ENCODE measurements at places on chromosomes 2 and 18.

DNA sequence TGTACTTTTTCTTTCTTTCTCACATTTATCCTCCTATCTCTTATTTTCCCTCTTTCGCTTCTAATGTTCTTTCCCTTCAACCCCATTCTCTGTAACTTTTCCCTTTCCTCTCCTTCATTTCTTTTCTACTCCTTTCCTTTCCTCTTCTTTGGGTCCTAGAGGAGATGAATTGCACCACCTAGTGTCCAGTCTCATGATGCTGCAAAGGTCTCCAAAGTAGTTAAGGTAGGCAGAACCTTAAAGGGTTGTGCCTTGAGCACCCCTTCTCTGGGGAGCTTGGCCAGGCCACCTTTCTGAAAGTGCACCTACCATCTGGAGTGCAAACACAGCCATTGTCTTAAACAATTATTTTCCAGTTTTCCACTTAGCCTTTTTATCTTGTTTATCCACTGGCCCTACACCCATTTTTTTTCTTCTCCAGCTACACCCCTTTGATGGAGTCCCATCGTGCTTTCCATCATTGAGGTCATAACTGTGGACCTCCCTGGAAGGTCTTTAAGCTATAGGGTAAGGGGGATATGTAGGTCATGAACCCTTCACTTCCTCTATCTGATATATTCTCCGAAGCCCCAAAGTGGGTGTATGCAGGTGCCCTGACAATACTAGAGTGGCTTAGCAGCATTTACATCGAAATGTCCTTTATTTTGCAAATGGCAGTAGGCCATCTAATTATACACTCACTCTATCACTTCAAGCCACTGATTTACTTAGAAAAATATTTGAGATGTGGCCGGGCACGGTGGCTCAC is 155.9 kb downstream of the ESCO1 start:
- peak; percentile 48 for DNase-seq

GRCh38 chr2:224807153-224807964 is 91.2 kb upstream of the CCDC195 start:
- DNase-seq = peak; percentile 73

GRCh38 chr2:118686346-118686745 is 161.1 kb downstream of the EN1 start:
- DNase-seq = peak; percentile 71

DNA sequence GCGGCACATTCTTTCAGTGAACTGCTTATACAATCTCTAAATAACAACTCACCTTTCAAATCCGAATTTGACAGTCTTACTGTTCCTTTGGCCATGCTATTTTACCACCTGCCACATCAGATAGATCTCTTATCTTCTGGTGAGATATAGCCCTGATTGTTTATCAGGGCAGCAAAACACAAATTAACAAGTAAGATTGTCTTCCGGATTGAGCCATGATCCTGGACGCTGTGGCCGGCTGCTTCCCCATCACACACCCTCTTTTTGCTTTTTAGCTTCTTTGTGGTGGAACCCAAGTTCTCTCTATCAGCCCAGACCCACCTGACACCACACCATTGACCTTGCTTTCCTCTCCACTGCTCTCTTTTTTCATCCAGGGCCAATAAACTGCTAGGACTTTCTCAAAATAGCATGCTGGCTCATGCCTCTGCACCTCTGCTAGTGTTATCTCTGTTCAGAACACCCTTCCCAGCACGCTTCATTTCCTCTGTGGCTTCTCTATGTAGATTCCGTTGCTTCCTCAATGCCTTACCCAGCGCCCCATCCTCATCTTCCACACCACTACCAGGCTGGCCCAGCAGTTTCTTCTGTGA is 111.8 kb upstream of the CNTNAP5 start:
- no peak for DNase-seq

DNA sequence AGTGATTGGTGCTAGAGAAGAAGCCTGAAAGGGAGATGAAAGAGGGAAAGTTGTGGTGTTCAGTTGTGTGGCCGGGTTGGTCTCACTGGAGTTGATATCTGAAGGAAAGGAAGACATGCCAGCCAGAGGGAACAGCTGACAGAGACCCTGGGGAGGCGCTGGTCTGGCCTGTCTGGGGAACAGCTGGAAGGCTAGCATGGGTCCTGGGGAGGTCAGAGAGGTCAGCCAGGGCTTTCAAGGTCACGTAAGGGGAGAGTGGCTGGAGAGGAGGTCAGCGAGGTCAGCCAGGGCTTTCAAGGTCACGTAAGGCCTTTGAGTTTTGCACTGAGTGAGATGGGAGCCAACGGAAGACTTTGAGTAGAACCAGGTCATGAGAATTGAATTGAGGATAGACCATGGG is 11.0 kb downstream of the DYSF start:
- DNase-seq = no peak

DNA sequence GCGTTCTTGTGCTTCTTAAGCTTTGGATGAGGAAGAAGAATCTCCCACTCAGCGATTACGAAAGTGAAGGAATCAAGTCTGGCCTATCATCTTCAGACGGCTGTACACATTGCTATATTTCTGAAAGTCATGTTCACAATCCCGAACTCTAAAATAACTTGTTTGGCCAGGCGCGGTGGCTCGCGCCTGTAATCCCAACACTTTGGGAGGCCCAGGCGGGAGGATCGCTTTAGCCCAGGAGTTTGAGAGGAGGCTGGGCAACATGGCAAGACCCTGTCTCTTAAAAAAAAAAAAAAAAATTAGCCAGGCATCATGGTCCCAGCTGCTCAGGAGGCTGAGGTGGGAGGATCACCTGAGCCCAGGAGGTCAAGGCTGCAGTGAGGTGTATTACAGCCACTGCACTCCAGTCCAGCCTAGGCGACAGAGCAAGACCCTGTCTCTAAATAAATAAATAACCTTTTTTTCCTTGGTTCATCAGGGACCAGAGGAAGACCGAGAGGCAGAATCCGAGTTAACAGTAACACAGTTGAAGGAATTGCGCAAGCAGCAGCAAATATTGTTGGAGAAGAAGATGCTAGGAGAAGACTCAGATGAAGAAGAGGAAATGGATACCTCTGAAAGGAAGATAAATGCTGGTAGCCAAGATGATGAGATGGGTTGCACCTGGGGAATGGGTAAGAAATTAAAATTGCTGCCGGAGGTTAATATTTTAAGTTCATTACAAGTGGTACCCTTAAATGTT is 1.1 kb downstream of the SLC4A1AP start:
- DNase-seq = no peak

DNA sequence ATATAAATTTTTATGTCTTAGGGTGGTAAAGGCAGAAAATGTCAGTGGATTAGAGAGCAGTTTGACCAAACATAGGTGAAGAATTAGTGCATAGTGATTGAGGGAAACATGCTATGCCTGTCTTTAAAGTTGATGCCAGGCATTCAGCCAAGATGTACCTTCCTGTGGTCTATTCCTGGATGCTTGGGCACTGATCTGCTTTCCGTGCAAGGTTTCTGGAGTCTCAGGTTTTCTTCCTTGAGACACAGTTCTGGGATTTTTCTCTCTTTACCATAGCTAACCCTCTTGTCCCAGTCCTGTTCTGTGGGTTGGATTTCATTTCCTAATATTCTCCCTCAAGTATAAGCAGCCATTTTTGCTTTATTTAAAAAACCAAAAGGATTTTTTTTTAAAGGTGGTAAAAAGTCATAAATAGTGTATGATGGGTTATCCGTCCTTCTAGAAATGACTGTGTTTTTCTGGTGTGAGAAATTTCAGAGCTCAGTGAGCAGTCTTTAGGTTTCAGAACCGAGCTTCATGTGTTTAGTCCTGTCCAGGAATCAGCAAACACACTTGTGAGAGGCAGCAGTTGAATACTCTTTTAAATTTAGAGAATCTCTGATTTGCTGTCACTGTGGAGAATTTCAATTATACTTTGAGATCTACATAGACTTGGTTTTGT is 43.0 kb upstream of the CYBRD1 start:
- DNase-seq = peak; percentile 58

- DNase-seq = peak; percentile 56
Observed at GRCh38 chr18:57004366-57005121, 142.3 kb upstream of the BOD1L2 start.

DNA sequence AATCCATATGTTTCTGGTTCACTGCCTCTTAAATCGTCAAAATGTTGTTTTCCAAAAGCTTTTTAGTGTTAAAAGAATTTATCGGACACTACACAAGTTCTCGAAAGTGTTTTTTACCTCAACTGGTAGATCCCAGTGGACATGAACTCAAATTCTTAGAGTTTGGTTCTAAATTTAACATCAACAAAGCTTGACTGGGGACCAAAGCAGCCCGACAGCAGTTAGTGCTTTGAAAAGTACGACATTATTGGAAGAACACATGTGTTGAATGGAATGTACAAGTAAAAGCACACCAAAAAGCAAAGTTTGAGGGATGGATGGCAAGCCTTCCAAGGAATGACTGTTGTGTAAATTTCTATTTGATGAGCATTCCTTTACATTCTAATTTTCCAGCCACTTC is 803.9 kb upstream of the POU3F3 start:
- no peak for DNase-seq

DNA sequence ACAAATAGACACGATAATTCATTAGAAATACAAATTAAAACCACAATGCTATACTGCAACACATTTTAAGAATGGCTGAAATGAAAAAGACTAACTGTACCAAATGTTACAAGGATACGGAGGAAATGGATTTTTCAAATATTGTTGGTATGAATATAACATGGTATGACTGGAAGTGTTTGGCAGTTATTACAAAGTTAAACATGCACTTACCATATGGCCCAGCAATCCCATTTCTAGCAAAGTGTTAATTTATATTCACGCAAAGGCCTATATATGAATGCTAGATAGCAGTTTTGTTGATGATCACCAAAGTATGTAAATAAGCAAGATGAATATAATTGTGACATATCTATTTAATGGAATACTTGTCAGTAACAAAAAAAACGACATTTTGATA is 497.8 kb upstream of the FSIP2 start:
- no peak for DNase-seq
